D341Med (cell line): ENCODE measurements at places on chromosomes 5 and 9.

GRCh38 chr5:88718736-88719135, 164.2 kb downstream of the MEF2C start:
- DNase-seq, result no peak

GRCh38 chr5:56088967-56089829, 94.4 kb upstream of the IL6ST start:
- no peak for DNase-seq

DNA sequence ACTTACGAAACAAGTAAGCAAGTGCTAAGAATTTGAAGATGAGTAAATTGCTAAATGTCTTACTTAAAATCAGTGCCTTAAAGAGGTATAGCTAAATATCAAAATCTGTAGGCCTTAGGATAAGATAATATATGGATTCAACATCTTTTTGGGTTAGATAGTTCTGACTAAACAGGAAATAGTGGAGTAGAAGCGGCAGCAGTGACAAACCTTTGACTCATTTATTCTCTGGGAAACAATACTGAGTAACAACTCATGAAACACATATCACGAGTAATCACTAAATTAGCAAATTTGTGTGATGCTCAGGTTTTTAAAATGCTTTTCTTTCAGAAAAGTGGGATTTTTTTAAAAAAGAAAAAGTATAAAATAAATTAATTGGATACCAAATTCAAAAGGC, 762.1 kb upstream of the TYRP1 start:
- no peak for DNase-seq

DNA sequence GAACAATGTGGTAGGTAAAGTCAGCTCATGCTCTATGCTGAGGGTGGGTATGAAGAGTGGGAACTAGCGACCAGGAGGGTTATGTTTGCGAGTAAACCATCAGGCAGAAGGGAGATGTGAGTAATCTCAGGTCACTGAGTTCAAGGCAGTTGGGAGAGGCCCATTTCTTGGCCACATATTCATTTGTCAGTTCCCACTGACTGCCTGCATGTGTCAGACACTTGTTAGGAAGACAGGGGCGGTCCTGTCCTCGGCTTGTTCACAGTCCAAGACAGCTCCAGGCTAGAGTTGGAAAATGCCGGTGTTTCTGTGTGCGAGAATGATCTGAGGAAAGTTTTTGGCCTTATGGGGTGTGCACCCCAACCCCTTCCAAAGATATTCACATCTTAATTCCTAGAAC, 48.6 kb upstream of the GDNF start:
- DNase-seq, result no peak

DNA sequence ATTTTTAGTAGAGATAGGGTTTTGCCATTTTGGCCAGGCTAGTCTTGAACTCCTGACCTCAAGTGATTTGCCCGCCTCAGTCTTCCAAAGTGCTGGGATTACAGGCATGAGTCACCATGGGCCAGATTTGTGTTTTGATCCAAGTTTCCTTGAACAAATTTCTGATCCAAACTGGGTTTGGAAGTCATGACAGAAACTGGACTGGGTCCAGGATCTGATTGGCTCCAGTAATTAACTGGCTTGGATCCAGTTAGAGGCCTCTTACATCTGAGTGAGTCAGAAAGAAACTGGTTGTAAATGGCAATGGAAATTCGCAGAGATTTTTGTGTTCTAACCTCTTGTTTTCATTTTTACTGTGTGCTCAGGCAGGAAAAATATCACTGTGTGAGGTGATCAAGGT, 141.6 kb downstream of the SLC25A46 start:
- no peak for DNase-seq

GRCh38 chr5:90193185-90193822, 216.3 kb downstream of the CETN3 start:
- no peak for DNase-seq
